ENCODE measurements at places on chromosomes 4 and X. TPM values are rescaled to one million over a fixed set of nuclear protein-coding genes. Genes with fewer than 3 reads are reported as not detected.
A peak's percentile ranks its signal among the peaks of the same experiment; 100 is the strongest.

DNA sequence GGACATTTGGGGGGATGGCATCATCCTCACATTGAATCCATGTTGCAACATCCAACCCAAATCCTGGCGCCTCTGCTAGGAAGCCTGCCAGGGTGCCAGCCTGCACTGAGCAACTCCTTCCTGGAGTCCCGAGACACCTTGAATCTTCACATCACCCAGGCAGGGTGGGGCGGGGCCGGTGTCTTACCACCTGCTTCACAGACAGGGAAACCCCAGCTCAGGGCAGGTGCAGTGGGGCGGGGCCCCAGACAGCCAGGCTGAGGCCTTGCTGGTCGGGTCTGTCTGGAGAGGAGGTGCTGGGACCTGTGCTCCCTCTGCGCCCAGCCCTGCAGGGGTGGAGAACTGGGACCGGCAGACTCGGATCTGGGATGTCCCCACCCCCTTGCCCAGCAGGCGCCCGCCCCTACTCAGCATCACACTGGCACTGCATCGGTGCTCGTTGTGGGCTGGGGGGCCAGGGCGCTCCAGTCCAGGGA lies 31.5 kb upstream of the HTRA3 start:
- peak; percentile 72 for DNase-seq

Gene TECRL
- total RNA-seq = not detected

- no peak for DNase-seq
Observed at GRCh38 chrX:22481436-22481835, 208.7 kb downstream of the CBLL2 start.

- DNase-seq = no peak
Observed at GRCh38 chrX:48864210-48864609, 28.8 kb upstream of the PCSK1N start.

Gene CNGA1
- 4.0 TPM for total RNA-seq

- no peak for DNase-seq
Observed at GRCh38 chr4:5924461-5925125, 31.7 kb upstream of the CRMP1 start.

- DNase-seq = no peak
Observed at GRCh38 chrX:42472727-42473126, 305.2 kb downstream of the PPP1R2C start.

Gene MAGEA2
- not detected for total RNA-seq

Gene SPANXN4
- total RNA-seq = not detected

- DNase-seq = no peak
Observed at GRCh38 chrX:101263766-101264165, 27.4 kb downstream of the TAF7L start.

- DNase-seq = no peak
Observed at GRCh38 chrX:17591741-17592110, 145.6 kb upstream of the SCML1 start.

Gene SAGE1
- not detected for total RNA-seq

All from left colon (tissue), 2 donors.